ENCODE measurements at places on chromosomes 5 and 9.
A peak's percentile ranks its signal among the peaks of the same experiment; 100 is the strongest.

GRCh38 chr9:136250676-136251075, 5.1 kb upstream of the QSOX2 start:
- DNase-seq, result no peak

DNA sequence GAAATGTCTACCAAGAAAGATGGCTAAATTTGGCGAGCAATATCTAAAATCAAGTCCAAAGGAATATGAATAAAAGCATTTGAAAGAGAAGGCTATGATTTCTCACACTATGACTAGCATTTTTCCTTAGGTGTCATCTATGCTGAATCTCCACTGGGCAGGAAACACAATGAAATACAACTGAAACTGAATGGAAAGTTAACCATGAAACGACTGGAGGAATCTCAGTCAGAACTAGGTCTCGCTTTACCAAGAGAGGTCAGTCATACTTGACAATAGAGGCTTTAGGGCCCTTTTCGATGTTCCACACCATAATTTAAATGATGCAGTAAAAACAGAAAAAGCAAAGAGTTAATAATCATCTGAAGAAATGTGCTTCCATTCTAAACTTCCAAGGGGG, 339.0 kb downstream of the PDE4D start:
- no peak for DNase-seq

DNA sequence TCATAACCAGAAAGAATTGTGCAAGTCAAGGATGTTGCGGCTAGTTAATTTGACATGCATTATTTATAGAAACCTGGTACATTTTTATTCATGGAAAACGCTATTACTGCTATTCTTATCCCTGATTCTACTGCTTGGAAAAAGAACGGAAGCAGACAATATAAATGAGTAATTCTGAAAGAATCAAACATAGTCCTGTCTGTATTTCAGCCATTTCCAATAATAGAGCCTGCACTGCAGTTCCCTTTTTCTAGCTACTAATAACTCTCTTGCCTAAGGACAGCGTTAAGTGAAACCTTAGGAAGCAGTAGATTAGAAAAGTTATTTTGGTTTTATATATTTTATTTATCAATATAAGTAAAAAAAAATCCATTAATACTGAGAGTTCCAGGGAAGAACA, 414.9 kb downstream of the CYLC2 start:
- no peak for DNase-seq

DNA sequence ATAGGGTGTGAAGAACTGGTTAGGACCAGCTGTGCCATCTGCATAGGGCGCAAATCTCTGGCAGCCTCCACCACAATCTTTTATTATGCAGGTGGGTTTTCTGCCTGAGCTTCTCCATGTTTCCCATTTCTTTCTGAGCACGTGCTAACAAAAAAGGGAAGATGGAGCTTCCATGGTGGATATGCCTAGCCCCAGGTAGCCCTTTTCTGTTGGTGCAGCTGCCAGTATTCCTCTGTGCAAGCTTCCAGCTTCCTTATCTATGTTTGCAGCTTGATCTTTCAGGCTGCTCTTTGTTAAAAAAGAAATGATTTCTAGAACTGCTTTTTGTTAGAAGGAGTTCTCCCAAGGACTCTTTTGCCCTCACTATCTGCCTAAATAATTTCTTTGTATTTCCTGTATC, 95.0 kb upstream of the EPB41L4A start:
- DNase-seq, result no peak

DNA sequence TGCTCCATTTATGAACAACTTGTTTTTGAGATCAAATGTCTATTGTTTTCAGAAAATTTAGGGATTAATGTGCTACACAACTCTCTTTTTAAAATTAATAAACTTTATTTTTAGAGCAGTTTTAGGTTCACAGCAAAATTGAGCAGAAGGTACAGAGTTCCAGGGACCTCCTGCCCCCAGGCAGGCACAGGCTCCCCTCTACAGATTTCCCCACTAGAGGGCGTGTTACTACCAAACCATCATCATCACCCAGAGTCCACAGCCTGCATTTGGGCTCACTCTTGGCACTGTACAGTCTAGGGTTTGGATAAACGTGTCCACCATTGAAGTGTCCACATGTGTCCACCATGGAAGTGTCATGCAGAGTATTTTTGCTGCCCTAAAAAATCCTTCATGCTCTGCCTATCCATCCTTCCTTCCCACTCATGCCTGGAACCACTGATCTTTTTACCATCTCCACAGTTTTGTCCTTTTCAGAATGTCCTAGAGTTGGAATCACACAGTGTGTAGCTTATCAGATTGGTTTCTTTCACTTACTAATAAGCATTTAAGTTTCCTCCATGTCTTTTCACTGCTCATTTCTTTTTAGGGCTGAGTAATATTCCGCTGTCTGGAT, 61.7 kb downstream of the MRPL36 start:
- DNase-seq, result peak; percentile 32

- DNase-seq, result peak; percentile 49
Observed at GRCh38 chr9:87793292-87793691, 67.4 kb downstream of the CTSL start.

GRCh38 chr5:142561486-142562097, 124.3 kb downstream of the FGF1 start:
- DNase-seq, result no peak

GRCh38 chr5:168529374-168530234, 499 bp downstream of the FBLL1 start:
- DNase-seq, result no peak

GRCh38 chr9:6367128-6367890, 39.1 kb downstream of the TPD52L3 start:
- DNase-seq, result no peak

GRCh38 chr9:130466537-130467217, 21.9 kb downstream of the ASS1 start:
- no peak for DNase-seq

DNA sequence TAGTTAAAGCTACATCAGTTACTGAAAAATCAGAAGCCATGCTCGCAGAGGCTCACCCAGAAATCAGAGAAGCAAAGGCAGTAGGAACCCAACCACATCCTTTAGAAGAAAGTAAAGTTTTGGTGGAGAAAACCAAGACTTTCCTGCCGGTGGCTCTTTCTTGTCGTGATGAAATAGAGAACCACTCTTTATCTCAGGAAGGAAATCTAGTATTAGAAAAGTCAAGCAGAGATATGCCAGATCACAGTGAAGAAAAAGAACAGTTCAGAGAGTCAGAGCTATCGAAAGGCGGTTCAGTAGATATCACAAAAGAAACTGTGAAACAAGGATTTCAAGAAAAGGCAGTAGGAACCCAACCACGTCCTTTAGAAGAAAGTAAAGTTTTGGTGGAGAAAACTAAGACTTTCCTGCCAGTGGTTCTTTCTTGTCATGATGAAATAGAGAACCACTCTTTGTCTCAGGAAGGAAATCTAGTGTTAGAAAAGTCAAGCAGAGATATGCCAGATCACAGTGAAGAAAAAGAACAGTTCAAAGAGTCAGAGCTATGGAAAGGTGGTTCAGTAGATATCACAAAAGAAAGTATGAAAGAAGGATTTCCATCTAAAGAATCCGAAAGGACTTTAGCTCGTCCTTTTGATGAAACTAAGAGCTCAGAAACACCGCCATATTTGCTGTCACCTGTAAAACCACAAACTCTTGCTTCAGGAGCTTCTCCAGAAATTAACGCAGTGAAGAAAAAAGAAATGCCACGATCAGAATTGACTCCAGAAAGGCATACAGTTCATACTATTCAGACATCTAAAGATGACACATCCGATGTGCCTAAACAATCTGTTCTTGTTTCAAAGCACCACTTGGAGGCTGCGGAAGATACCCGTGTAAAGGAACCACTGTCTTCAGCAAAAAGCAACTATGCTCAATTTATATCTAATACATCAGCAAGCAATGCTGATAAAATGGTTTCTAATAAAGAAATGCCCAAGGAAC, 47.2 kb downstream of the CMYA5 start:
- peak; percentile 63 for DNase-seq

- no peak for DNase-seq
Observed at GRCh38 chr9:126461029-126461428, 134.4 kb downstream of the MVB12B start.

- DNase-seq, result no peak
Observed at GRCh38 chr5:21818370-21818720, 1034.8 kb downstream of the CDH12 start.
